ENCODE measurements at places on chromosomes 1 and 21. TPM values are rescaled to one million over a fixed set of nuclear protein-coding genes. Genes with fewer than 3 reads are reported as not detected.

CELA3A gene
- polyA plus RNA-seq: not detected

SLC27A3 gene
- 26.5 TPM for polyA plus RNA-seq

A3GALT2 gene
- polyA plus RNA-seq: not detected

FAM167B gene
- 6.5 TPM for polyA plus RNA-seq

SLC9C2 gene
- 0.09 TPM for polyA plus RNA-seq

PLPPR4 gene
- polyA plus RNA-seq: 0.29 TPM

AMY2A gene
- polyA plus RNA-seq: not detected

CD53 gene
- 7.1 TPM for polyA plus RNA-seq

S100A1 gene
- 2,571 TPM for polyA plus RNA-seq

CD1C gene
- polyA plus RNA-seq: not detected

GJA8 gene
- polyA plus RNA-seq: not detected

PKLR gene
- not detected for polyA plus RNA-seq

LCE1B gene
- not detected for polyA plus RNA-seq

CFHR1 gene
- 0.09 TPM for polyA plus RNA-seq

ST6GALNAC5 gene
- 1.5 TPM for polyA plus RNA-seq

ST6GALNAC3 gene
- polyA plus RNA-seq: 2.8 TPM

RXFP4 gene
- polyA plus RNA-seq: not detected

PRELP gene
- polyA plus RNA-seq: 61.9 TPM

KRTCAP2 gene
- 217 TPM for polyA plus RNA-seq

KCNH1 gene
- 0.02 TPM for polyA plus RNA-seq

CFHR3 gene
- polyA plus RNA-seq: 0.70 TPM

CYB561D1 gene
- 2.8 TPM for polyA plus RNA-seq

RGS8 gene
- 0.02 TPM for polyA plus RNA-seq

CCDC27 gene
- polyA plus RNA-seq: not detected

NBPF8 gene
- 3.9 TPM for polyA plus RNA-seq

Measured in right cardiac atrium (tissue), 5 donors.